Osteoblast (primary cell): ENCODE measurements at places on chromosomes 1 and 21. TPM values are rescaled to one million over a fixed set of nuclear protein-coding genes. Genes with fewer than 3 reads are reported as not detected.

- no peaks in the 10 kb centered on the region for H3K27me3 ChIP-seq
- no peaks in the 10 kb centered on the region for H3K36me3 ChIP-seq
- H3K27ac ChIP-seq = no peak overlapping the region
- no peak overlapping the region for H3K4me3 ChIP-seq
- DNase-seq = no peak
Measured at GRCh38 chr1:166432655-166433054, 265.9 kb upstream of the FAM78B start.

DNA sequence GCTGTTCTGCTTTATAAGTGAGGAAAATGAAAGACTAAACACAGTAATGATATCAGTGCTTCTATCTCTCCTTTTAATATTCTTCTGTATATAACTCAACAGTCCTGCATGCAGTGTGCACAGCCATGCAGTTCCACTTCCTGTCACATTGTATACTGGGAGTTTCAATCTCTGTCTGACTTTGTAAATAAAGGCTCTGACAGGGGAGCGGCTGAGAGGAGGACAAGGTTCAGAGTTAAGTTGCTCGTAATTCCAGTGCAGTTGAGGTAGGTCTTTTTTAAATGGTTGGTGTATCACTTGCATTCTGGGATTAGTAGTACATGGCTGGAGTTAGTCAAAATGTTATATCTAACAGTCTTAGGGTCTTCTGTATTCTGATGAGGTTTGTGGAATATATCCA is 264.5 kb downstream of the OLFM3 start:
- H3K36me3 ChIP-seq = no peaks in the 10 kb centered on the region
- H3K4me3 ChIP-seq = no peak overlapping the region
- H3K27me3 ChIP-seq = no peaks in the 10 kb centered on the region
- no peak overlapping the region for H3K27ac ChIP-seq

- DNase-seq = peak; percentile 85
- no peaks in the 10 kb centered on the region for H3K27me3 ChIP-seq
- H3K36me3 ChIP-seq = peaks cover 18% of the 10 kb centered on the region
- H3K27ac ChIP-seq = peak overlapping the region; percentile 84
- peak overlapping the region; percentile 98 for H3K4me3 ChIP-seq
- peaks cover 27% of the 10 kb centered on the region for H3K4me1 ChIP-seq
Measured at GRCh38 chr1:109281680-109282496, 1.1 kb downstream of the PSRC1 start.

- H3K36me3 ChIP-seq = peaks cover 54% of the 10 kb centered on the region
- DNase-seq = no peak
- no peak overlapping the region for H3K4me3 ChIP-seq
- peaks cover 56% of the 10 kb centered on the region for H3K4me1 ChIP-seq
- H3K27me3 ChIP-seq = no peaks in the 10 kb centered on the region
Measured at GRCh38 chr1:230857822-230858221, 10.5 kb downstream of the C1orf198 start.

GRCh38 chr1:229271448-229272159 is 693 bp downstream of the RAB4A start:
- DNase-seq = peak; percentile 87
- H3K27me3 ChIP-seq = no peaks in the 10 kb centered on the region
- H3K4me3 ChIP-seq = peak overlapping the region; percentile 81

- H3K4me1 ChIP-seq = peaks cover 18% of the 10 kb centered on the region
- no peak overlapping the region for H3K4me3 ChIP-seq
- no peak for DNase-seq
- H3K36me3 ChIP-seq = peaks cover 81% of the 10 kb centered on the region
Measured at GRCh38 chr1:155957411-155957915, 16.0 kb downstream of the RXFP4 start.

DNA sequence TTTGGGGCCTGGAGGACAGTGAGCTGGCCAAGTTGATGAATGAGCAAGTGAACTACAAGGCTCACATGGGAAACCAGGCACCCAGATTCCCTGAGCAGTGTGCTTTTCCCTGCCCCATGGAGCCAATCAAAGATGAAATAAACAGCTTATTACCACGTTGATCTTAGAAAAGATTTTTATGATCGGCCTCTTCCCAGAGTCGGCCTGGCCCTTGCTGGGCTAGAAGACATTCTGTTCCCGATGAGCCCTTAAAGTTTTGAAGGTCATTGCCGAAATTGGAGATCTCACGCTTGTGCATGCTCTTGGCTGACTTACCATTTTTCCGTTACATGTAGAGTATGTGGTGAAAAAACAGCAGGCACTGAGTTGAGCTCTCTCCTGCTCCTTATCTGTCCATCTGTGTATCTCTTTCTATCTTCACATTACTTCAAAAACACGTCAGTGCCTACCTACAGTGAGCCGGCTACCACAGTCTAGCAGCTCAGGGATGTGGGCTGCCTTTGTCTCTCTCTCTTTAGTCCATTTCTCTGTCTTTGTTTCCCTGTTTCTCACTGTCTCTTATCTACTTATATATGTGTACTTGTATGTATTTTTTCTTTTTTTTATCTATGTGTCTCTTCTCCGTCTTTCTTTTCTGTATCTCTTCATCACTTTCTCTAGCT is 248.8 kb upstream of the USP24 start:
- no peaks in the 10 kb centered on the region for H3K4me1 ChIP-seq
- H3K36me3 ChIP-seq = no peaks in the 10 kb centered on the region
- no peak overlapping the region for H3K4me3 ChIP-seq

KIAA1614 gene
- 11.8 and 12.7 TPM in 2 replicates for total RNA-seq

SPRR2F gene
- not detected in 2 replicates for total RNA-seq

C4BPA gene
- total RNA-seq = not detected in 2 replicates

OR2L5 gene
- not detected in 2 replicates for total RNA-seq

HMGCS2 gene
- total RNA-seq = not detected in 2 replicates
